ENCODE measurements at places on chromosomes 5 and 9.

GRCh38 chr9:136973618-136974617, 3.4 kb upstream of the PTGDS start:
- no peak for DNase-seq

DNA sequence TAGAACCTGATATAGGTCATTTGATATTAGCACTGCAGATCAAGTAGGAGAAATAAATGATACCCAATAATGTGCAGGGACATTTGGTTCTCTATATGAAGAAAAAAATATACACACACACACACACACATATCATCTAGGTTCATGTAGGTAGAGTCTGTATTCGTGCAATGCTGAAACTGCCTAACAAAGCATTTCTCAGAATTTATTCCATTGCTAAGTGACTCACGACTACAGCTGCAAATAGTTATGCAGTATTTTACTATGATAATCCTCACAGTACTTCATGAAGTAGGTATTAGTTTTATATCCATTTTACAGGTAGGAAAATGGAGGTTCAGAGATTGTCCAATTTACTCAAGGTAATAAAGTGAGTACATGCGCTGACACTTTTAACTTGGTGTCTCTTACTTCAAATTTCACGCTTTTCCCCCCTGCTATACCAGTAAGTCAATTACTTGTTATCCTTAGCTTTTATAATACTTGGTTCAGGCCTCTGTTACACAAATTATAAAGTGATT, 2.4 kb downstream of the GIN1 start:
- DNase-seq: no peak

GRCh38 chr9:131589124-131589711, 43.9 kb downstream of the PRRT1B start:
- DNase-seq: no peak

DNA sequence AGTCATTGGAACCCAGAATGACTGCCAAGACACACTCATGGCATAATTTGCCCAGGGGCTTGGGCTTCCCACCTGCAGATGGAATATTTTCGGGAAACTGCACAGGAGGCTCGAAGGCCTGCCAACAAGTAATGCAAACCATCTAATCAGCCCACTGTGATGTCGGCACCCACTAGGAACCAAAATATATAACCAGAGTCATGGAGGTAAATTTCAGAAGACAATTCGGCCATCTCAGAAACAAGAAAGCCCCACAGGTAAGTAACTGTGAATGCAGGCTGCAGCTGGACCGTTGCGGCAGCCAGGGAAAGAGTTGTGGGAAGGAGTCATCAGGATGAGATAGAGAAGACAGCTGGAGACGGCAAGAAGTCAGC, 264.4 kb downstream of the SYK start:
- no peak for DNase-seq

DNA sequence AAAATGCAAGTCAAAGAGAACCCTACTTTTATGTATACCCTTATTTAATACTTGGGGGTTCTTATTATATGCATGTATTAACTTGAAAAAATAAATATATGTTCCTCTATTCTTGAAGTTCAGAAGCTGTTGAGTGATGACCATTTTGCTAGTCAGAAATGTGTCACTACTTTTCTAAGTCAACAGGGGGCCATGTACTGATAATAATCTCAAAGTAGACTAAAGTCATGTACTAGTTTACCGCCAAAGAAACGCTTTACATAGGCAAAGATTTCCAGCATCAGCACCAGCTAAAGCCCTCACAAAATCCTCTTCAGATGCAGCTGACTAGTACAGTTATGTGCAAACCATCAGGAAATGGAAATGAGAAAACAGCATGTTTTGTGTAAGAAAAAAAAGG, 5.7 kb upstream of the BHMT start:
- DNase-seq: no peak

- no peak for DNase-seq
These were observed 55.8 kb downstream of the PIP5K1B start for GRCh38 chr9:68760674-68761333.

GRCh38 chr5:150024346-150024984, 23.9 kb downstream of the HMGXB3 start:
- DNase-seq: no peak

- DNase-seq: no peak
These were observed 27.4 kb downstream of the OXCT1 start for GRCh38 chr5:41842777-41843176.

DNA sequence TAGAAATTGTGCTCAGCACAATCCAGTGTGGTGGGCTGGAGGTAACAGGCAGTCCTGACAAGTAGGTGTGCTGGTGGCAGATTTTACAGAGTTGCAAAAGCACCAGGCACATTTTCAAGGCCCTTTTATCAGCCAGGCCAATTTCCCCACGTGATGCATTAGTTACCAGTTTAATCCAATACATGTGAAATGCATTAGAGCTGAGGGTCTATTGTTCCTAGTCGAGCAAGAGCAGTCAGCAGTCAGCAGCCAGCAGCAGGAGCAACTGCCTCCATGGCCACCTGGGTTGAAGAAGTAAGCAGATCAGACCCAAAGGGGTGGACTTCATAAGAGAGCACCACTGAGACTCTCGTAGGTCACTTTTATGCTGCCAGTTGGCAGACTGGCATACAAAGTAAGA, 76.7 kb downstream of the EPB41L4A start:
- DNase-seq: no peak

GRCh38 chr5:61604076-61605025, 272.3 kb downstream of the ZSWIM6 start:
- no peak for DNase-seq

- DNase-seq: no peak
These were observed 353.7 kb downstream of the SLCO4C1 start for GRCh38 chr5:101942321-101942882.

DNA sequence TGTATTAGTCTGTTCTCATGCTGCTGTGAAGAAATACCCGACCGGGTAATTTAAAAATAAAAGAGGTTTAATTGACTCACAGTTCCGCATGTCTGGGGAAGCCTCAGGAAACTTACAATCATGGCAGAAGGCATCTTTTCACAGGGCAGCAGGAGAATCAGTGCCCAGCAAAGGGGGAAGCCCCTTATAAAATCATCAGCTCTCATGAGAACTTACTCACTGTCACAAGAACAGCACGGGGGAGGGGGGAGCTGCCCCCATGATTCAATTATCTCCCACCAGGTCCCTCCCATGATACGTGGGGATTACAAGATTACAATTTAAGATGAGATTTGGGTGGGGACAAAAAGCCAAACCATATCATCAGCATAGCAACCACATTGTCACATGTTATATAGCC, 102.5 kb downstream of the GPBP1 start:
- no peak for DNase-seq
